ENCODE measurements at places on chromosomes 5 and 9.

- no peak for DNase-seq
Measured at GRCh38 chr5:82142928-82143577, 135.1 kb downstream of the RPS23 start.

- DNase-seq: no peak
Measured at GRCh38 chr5:150465927-150466326, 16.4 kb upstream of the RPS14 start.

DNA sequence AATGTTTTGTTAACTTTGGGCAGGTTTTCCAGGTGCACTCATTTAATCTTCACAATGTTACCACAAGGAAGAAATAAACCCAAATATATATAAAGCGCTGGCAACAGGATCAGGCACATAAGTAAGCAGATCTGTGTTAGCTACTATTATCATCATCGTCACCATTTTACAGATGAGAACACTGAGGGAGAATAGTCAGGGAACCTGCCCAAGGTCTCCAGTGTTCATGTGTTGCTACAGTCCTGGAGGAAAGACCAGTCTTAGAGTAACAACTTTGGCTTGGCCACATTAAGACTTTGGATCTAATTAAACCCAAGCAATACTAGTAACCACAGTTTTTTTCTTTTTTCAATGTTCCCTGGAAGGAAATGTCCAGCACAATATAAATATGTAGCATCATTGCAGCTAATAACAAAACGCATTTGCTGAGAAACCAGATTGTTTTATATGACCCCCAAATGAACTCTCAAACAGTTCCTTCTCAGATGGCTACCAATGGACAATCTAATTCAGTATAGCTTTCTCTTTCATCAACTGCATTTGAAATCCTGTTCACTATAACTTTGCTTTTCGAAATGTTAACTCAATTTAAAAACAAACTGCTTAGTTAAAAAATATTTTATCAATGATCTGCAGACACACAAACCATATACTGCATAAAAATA lies 11.8 kb downstream of the NREP start:
- DNase-seq: no peak

DNA sequence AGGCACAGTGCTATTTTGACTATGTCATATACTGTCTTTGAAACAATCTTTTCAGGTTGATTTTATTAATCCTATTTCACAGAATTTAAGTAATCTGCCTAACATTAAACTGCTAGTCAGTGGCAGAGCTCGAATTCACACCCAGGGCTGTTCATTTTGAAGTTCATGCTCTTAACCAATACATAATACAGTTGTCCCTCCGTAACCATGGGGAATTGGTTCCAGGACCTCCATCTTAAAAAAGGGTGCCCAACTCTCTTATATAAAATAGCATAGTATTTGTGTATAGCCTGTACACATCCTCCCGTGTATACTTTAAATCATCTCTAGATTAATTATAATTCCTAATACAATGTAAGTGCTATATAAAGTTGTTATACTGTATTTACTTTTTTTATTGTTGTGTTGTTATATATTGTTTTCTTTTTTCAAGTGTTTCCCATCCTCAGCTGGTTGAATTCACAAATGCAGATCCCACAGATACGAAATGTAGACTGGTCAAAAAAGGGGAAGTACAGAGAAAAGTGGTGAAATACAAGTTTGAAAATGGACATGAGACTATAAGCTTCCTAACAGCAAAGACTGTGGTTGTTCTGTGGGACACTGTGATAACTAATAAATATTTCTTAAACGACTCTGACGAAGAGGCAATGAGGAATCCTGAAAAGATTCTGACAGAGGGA lies 18.3 kb downstream of the RFX3 start:
- DNase-seq: no peak

DNA sequence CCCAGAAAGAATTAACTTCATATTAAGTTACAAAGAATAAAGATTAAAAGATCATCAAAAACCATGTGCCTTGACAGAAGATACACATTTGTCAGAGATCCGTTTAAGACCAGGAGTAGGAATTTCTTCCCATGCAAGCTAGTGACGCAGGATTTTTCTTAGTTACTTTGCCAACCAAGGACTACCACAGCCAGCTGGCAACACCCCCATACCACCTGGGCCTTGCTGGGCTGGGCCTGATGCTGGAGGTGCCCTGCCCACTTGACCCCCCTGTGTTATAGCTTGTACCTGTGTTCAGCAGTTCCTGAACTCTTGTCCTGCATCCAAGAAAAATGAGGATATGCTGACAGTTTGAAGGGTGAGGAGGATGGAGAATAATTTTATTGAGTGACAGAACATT lies 290.9 kb upstream of the SMC2 start:
- DNase-seq: no peak

DNA sequence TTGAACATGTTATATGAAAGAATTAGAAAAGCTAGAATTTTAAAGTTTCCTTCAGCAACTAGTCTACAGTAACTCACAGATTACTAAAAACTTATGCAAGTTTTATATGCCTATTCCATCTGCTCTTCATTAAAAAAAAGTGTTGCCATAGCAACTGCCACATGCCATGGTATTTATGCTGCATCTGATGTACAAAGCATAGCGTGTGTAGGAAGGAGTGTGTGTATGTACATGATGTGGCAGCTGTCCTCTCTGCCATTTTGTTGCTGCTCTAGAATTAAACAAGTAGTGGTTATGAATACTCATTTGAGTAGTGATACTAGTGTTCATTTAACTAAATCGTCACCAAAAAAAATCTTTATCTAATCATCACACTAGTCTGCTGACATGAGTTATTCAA lies 593.5 kb downstream of the CETN3 start:
- DNase-seq: no peak

DNA sequence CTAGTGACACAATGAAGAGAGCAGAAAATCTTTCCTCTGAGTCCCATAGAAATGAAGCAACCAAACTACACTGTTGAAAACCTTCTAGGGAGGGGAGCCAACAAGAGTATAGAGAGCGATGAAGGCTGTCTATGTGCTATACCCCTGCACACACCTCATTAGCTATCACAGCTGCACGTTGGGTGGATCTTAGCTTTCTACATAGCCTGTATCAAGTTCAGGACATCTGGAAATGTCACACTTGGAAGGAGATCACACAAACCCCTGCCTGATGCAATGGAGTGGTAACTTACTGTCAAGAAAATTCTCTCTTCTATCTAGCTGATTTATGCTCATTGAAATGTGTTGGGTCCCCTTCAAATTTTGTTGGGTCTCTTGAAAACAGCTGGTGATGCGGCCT lies 127.0 kb upstream of the NTRK2 start:
- no peak for DNase-seq

DNA sequence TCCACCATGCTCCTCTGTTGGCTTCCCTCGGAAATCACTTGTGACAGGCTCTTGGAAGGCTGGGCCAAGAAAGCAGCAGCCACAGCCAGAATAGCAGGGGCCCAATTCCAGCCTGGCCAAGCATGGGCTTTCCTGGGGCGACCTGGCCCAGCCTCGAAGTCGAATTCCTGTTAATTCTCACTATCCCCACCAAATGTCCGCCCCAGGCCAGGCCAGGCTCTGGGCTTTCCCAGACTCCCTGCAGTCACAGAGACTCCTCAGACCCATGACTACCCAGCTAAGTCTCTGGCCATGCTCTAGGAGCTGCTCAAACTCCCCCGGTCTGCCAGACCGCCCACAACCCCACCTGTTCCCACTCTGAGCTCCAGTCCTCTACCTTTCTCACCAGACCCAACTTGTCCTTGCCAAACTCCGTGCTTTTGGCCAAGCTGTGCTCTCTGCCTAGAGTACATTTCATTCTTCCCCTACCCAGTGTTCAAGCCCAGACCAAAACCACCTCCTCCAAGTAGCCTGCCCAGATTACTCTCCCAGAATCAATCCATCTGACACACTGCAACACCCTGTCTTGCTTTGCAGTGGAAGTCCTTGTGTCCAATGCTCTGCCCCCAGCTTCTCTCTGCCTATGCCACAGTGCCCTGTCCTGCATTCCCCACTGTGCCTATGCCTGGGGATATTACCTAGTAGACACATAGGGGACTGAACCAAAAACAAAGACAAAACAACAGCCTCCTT lies 26.2 kb downstream of the SHB start:
- DNase-seq: no peak

- no peak for DNase-seq
Measured at GRCh38 chr5:179759581-179760551, 27.2 kb downstream of the MAML1 start.

GRCh38 chr5:3217771-3218495 lies 377.7 kb upstream of the IRX1 start:
- DNase-seq: no peak

GRCh38 chr9:120950421-120951388 lies 24.1 kb upstream of the TRAF1 start:
- no peak for DNase-seq

DNA sequence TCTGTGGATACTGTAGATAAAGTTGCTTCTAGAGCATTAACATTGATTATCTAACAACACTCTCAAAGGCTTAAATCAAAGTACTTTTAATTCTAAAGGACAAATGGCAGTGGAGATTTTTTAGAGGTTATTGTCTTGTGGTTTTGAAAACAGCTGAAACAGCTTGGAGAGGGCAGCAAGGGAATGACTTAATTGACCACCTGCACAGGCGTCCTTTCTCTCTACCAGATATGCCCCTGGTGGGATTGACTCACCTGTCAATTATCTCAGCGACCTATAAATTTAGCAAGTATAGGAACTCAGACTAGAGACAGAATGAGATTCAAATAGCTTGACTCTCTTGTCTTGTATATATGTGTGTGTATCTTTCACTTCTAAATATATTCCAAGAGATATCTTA lies 13.5 kb downstream of the ARL14EPL start:
- no peak for DNase-seq

- no peak for DNase-seq
Measured at GRCh38 chr5:59559323-59559722, 334.2 kb downstream of the PDE4D start.

- no peak for DNase-seq
Measured at GRCh38 chr9:35844628-35845270, 15.7 kb downstream of the TMEM8B start.

- no peak for DNase-seq
Measured at GRCh38 chr5:77427998-77428397, 64.1 kb downstream of the WDR41 start.

DNA sequence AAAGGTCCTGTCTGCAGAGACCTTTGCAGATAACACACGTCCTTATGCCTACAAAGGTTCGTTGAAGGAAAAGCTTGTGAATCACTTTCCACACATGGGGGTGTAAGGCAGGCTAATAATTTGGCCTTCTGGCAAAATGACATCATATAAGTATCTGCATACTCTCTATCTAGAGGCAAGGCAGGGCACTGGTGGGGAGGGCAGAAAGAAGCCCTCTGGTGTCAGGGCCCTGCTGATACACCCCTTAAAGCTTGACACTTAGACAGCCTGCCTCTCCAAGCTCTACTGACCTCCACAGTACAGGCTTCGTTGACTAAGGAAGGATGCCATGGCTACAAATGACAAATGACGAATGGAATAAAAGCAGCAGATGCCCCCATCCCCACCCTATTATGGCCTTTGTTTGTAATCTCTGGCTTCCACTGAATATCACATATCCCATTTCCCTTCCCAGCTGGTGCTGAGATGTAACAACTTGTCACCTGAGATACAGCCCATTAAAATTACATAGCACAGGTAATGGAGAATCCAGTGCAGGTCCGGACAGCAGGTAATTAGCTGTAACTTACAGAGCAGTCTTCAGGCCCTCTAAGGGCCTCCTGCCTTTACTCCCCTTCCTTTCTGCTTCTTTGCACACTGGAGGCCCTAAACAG lies 76.9 kb upstream of the IFNK start:
- no peak for DNase-seq

GRCh38 chr5:99600952-99601351 lies 672.1 kb upstream of the CHD1 start:
- DNase-seq: no peak

DNA sequence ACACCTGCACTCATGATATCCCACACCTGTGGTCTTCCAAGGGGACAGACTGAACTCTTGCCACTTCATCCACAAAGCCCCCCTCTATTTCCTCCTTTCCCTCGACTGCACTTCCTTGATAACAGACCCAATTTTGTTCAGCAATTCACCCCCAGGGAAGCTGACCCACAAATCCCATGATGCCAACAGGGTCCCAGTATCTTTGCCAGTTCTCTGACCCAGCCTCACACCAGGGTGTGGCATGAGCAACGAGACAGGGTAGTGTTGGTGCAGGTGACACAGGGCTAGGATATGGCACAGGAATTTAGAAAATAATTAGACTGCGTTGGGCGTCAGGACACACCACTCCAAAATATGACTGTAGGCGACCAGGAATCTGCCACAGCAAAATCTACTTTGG lies 30.2 kb upstream of the KCNIP1 start:
- DNase-seq: no peak

- no peak for DNase-seq
Measured at GRCh38 chr5:78640662-78641474, 7.7 kb downstream of the LHFPL2 start.

DNA sequence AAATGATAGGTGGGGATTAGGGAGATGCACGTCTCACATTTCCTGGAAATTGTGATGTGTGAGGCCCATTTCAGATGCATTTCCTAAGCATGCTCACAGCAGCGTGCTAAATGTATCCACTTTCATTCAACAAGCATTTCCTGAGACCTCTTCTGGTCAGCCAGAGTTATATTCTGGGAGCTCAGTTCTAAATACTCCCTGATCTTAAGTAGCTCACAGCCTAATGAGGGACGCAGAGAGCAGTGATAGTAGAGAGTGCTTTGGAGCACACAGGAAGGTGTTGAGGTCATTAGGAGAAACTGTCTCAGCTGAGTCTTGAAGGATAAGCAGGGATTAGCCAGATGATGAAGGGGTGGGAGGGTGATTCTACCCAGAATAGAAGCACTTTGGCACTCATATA lies 46.2 kb upstream of the FSD1L start:
- DNase-seq: no peak

DNA sequence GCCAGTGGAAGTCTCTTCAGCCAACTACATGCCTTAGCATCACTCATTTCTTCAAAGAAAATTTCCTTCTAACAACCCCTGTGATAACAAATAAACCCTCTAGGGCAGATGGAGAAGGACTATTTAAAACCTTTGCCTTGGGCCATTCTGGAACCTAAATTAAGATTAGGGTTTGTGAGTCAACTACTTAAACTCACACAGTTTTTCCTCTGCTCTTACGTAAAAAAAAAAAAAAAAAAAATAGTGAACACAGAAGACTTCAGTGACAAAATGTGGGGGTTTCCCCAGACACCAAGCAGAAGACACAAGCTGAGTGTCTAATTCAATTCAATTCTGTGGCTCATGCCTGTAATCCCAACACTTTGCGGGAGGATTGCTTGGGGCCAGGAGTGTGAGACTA lies 65.8 kb upstream of the ERCC6L2 start:
- no peak for DNase-seq

- DNase-seq: no peak
Measured at GRCh38 chr5:417301-418161, 25.4 kb upstream of the EXOC3 start.

GRCh38 chr9:112312139-112312538 lies 21.3 kb downstream of the PTBP3 start:
- no peak for DNase-seq

All from breast epithelium (tissue), 4 donors.